ENCODE measurements at places on chromosomes 5 and 9.

DNA sequence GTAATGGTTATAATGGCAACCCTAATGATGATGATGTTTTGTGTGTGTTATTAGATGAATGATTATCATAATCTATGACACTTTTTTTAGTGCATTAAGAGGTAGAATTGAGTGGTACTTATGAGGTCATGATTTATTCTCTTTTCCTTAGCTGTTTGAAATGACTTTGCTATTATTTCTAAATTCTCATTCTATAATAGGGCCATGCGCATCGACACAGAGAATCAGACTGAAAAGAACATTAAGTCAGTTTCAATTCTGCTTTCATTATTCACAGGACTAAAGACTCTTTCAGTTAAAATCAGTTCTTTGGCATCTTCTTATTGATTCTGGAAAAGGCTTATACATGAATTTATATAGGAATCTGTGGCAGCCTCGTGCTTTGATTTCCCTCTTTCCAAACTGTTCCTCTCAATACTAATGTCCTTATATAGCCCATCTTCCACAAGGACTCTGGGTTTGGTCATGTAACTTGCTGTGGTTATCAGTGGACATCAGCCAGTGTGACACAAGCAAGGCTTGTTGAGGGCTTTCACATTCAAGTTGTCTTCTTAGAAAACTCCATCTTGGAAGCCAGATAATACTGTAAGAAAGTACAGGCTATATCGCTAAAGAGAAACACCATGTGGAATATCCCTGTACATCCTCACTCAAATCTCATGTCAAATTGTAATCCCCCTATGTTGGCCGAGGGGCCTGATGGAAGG, 140.3 kb upstream of the CHD1 start:
- no peak for DNase-seq

DNA sequence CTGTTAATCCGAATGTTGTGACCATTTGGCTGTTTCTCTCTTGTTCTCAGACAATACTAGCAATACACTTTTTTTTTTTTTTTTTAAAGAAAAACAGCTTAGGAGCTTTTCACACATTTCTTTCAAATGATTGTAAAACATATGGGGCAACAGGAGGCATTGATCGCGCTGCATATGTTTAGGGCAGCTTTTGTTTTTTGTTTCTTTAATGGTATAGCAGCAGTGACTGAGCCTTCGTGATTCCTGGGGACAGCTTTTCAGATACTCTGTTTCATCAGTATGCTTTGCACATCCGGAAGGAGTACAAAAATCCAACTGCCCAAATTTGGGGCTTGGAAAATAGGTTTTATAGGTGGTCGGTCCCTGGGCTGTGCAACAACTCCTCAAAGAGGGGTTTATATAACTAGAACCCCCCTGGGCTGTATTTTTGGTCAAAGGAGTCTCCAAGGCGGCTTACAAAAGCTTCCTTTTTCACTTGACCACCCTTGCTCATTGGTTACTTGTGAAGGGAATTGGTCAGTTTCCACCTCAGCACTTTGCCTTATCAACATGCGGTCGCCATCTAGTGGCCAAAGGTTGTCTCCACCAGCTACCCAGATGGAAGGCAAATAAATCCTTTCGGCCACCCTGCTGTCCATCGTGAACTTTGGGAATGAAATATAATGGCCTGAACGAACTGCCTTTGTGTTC, 91.8 kb downstream of the PDE6A start:
- DNase-seq: peak; percentile 38

DNA sequence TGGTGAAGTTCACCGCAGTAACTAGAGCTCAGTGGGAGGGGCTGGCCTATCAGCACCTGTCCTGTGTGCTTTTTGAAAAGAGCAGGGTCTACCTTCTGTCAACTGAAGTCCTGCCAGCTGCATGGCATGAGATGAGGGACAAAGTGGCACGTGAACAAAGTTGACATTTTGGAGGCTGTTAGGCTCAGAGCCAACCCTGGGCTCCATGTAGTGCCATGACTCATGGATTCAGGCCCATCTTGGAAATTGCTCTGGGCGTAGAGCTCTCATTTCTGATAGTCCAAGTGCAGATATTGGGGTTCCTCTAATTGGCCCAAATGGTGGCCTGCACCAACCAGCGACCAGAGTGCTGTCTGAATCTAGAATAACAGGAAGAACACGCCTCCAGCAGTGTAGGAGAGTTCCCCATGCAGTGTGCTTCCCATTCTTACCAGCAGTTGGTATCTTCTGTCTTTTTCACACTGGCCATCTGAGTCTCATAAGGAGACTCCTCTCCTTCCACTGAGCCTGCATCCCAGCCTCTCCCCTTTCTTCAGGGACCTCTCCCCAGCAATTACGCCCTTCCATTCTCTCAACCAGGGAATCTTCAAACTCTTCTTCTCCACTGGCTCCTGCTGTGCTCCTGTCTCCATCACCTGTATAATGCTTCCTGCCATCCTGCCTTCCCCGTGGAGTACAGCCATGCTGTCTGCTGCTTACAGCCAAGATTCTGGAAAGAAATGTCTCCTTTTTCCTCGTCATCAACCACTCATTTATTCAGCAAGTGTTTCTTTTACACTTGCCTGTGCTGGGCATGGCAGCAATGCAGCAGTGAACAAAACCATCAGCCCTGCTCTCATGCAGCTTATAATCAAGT, 30.4 kb downstream of the IRF1 start:
- peak; percentile 38 for DNase-seq

- no peak for DNase-seq
Measured at GRCh38 chr9:33714989-33715388, 80.4 kb upstream of the PRSS3 start.

- no peak for DNase-seq
Measured at GRCh38 chr5:112663146-112663545, 74.5 kb upstream of the APC start.

GRCh38 chr5:60492958-60493357, 207.0 kb downstream of the DEPDC1B start:
- no peak for DNase-seq

DNA sequence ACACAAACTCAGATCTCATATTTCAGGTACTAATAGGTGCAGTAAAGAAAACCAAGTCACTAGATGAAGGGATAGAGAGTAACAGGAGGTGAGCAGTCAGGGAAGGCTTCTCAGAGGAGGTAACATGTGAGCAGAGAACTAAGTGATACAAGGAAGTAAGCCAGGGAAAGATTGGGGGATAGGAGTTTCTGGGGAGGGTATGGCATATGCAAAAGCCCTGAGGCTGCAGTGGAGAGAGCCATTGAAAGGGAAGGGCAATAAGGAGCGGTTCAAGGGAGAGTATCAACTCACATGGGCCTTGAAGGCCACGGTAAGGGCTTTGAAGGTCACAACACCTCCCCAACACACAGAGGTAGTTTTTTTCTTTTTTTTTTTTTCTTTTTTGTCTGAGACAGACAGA, 6.9 kb downstream of the OLFML2A start:
- no peak for DNase-seq

- no peak for DNase-seq
Measured at GRCh38 chr5:88377705-88378656, 109.3 kb upstream of the TMEM161B start.

- peak; percentile 7 for DNase-seq
Measured at GRCh38 chr5:173786286-173787187, 101.6 kb upstream of the CPEB4 start.

DNA sequence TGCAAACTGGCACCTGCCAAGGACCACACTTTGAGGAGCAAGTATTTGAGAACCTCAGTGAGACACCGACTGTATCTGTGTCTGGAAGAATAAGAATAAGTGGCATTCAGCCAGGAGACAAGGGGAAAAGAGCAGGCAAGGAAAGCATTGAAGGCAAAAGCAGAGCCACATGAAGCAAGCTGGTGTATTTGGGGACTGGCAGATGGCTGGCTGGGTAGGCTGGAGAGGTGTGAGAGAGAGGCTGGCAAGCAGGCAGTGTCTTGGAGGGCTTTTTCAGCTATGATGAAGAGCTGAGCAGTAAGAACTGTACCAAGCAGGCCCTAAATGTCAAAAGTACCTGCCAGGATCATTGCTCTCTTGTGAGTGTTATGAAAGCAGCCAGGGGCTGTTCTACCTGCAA, 14.1 kb upstream of the C5orf58 start:
- DNase-seq: no peak

DNA sequence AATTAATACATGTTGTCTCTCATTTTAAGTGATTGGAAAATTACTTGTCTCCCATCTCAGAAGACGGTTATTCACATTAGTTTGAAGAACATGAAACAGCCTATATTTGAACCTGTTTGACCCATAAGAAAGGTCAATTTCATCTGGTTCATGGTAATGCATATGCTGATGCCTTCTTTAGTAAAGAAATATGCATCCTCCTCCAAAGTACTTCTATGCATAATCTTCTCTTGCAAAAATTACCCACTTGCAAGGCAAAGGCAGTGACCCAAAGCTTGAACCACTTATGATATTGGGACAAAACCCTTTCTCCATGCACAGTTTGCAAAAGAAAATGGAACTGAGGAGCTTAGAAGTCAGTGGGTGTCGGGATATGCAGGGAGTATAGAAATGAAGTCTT, 65.4 kb upstream of the IRX1 start:
- DNase-seq: no peak

DNA sequence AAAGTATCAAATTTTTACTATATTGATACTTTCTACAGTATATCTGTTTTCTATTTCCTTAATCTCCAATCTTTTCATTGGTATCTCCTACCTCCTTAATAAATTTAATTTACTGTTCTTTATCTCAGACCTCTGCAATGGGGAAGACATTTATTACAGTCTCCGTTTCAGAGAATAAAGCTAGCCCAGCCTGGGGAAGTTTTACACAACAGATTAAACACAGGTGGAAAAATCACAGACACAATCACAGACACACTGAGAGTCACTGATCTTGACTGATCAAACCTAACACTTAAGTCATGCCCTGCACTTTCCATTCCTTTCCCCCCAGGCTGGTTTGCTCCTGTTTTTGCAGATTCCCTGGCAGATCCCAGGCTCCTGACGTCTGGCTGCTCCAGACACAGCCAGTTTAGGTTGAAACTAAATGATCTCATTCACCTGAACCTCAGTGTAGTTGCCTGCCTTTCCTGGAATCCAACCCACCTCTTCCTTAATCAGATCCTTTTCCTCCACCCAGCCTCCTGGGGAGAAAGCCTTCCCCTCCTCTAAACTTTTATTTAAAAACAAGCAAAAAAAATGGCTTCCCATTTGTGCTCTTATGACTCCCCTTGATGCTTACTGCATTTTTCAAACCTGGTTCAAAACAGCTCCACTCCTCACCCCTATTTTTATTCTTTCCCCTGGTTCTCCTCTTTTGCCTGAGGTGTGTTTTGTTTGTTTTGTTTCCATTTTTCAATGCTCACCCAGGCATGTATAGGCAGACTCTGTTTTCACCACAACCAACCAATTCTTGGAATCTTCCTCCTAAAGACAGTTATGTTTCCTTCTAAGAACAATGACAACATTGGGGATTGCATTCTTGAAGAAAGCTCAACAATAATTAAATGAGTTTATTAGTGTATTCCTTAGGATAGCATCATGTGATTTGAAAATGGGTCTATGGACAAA, 29.5 kb upstream of the OSMR start:
- DNase-seq: no peak

GRCh38 chr5:74281166-74281565, 359.4 kb downstream of the ENC1 start:
- DNase-seq: no peak

GRCh38 chr5:98772415-98773213, 849 bp upstream of the RGMB start:
- peak; percentile 73 for DNase-seq

DNA sequence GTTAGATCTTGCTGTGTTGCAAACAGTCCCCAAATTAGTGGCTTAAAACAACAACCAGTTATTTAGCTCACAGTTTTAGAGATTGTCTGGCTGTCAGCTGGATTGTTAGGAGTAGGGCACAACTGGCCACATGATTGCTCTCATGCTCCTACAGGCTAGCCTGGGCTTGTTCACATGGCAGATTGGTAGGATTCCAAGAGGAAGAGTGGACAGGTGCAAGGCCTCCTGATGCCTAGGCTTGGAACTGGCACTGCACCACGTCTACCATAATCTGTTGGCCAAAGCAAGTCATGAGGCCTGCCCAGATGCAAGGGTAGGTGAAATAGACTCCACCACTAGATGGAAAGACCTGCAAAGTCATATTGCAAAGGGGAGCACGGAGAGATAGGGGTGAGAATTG, 76.4 kb downstream of the ACER2 start:
- DNase-seq: no peak
